ENCODE measurements at places on chromosomes 6 and 20. TPM values are rescaled to one million over a fixed set of nuclear protein-coding genes. Genes with fewer than 3 reads are reported as not detected.

The MCCD1 gene
- total RNA-seq = not detected

The LSM14B gene
- total RNA-seq = 27.5 TPM

The TSBP1 gene
- not detected for total RNA-seq

The PROKR2 gene
- total RNA-seq = not detected

The TNF gene
- 5.7 TPM for total RNA-seq

The ELOVL2 gene
- total RNA-seq = under 0.01 TPM

The EPHA7 gene
- total RNA-seq = 1.1 TPM

The NOX3 gene
- total RNA-seq = not detected

The OR2H2 gene
- not detected for total RNA-seq

The DOK5 gene
- total RNA-seq = 1.3 TPM

The KCNK17 gene
- not detected for total RNA-seq

The CST4 gene
- total RNA-seq = not detected

The SOX18 gene
- total RNA-seq = not detected

The METTL24 gene
- 6.6 TPM for total RNA-seq

The HMGA1 gene
- 1,014 TPM for total RNA-seq

The SLC22A7 gene
- not detected for total RNA-seq

The SLC22A2 gene
- total RNA-seq = 0.38 TPM

The CRISP2 gene
- total RNA-seq = under 0.01 TPM

The SLC52A3 gene
- total RNA-seq = not detected

The LY6G6F gene
- not detected for total RNA-seq

The IDH3B gene
- 108 TPM for total RNA-seq

The TFAP2D gene
- total RNA-seq = not detected

Measured in mesangial cell (primary cell).